ENCODE measurements at places on chromosomes 12 and 14.

GRCh38 chr12:41794336-41794735 is 350.3 kb downstream of the GXYLT1 start:
- DNase-seq: no peak

DNA sequence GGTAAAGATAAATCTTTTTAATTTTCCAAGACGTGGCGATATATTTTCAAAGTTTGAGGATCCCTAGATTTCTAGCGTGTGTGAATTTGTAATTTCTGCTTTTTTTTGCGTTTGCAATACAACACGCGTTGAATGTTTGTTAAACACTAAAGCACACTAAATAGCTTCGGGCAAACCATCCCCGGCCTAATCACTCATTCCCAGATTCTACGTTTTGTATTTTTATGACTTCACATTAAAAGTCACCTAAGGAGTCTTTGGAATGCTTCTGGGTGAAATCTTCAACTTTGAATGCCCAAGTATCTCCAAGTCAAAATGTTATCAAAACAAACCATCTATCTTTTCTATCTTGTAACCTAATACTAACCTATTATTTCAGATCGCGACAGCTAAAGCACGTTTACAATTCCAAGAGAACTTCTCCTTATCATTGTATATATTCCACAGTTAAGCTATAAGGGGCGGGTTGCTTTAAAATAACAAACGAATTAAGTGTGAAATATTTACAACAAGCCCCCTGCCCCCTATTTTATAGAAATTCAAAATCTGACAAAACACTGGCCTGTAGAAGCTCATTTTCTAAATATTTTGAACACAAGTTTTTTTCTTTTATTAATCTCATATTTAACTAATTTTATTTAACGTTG is 1.1 kb downstream of the ALX1 start:
- DNase-seq: no peak

DNA sequence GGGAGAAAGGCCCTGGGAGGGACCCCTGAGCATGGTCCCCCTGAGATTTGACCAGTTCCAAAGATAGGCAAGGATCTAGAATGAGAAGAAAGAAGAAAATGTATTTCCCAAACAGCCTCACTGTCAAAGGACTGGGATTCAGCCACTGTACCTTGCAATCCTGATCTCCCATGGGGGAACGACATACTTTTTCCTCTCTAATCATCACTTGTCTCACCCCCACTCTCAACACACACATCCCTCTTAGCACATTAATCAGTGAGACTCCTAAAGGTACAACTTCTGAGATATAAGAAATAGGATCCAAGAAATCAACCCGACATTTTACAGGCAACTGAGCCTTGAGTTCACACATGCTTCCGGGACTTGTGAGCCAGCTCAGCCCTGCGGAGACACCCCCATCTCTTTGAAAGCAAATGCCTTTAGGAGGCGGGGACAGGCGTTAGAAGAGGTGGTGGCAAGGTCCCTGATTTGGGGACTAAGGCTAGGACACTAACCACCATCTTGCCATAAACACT is 1.4 kb downstream of the MAP3K9 start:
- no peak for DNase-seq

DNA sequence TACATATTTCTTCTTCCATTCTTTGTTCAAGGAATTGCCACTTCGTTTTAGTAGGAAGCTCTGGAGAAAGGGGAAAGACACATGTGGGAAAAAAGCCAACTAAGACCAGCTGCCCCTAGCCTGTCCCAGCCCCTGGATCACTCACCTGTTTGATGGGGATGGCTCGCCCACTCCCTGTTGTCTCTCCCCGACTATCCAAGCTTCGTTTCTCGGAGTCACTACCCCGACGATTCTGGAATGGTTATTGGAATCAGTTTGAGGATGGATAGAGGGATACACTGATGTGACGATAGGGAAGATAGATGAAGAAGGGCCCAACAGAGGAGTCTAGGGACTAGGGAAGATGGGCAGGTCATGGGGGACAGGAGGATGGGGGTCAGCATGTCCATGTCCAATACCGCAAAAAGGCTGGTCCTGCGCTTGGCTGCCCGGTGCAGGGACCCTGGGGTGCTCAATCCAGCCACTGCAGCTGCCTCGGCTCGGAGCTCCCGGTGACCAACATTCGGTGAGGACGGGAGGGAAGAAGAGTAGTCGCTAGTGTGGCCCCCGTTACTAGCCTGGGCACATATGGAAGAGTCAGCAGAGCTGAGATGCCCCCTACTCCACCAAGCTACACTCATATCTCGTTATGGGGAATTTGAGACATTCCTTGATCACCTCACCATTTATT is 7.0 kb downstream of the AGAP2 start:
- no peak for DNase-seq

DNA sequence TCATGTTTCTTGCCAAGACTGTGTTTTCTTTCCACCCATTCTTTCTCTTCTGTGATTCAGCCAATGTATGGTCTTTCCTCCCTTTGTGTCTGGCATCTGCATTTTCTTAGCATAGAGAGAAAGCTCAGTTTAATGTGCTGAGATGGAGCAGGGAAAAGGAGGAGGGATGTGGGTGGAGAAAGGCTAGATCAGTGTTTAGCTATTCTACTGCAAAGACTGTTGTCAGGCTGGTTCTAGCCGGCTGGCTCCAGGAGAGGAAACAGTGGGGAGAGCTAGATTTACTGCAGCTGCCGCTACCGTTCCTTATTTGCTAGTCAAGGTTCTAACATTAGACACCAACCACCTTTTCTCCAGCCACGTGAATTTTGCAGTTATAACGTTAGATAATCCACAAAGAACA is 5.2 kb upstream of the RIMKLB start:
- peak; percentile 63 for DNase-seq

DNA sequence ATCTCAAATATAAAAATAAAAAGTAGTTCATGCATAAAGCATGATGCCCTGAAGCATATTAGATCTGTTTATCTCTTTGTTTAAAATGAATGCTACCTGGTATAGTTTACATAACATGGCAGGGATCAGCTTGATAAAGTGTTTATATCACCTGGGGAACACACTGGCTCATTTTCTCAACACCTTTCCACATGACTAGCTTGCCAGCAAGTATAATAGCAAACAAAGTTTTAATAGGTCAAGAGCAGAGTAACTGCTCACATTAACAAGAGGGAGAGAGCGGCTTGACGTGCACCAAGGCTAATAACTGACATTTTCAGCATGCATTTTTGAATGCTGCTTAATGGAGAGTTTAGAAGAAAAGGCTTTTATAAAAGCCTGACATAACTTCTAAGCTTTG is 246.4 kb downstream of the EGLN3 start:
- no peak for DNase-seq

All from kidney glomerular epithelial cell (primary cell).